Right lung (tissue), 10 donors: ENCODE measurements at places on chromosomes 6 and 20. TPM values are rescaled to one million over a fixed set of nuclear protein-coding genes. Genes with fewer than 3 reads are reported as not detected.

DNA sequence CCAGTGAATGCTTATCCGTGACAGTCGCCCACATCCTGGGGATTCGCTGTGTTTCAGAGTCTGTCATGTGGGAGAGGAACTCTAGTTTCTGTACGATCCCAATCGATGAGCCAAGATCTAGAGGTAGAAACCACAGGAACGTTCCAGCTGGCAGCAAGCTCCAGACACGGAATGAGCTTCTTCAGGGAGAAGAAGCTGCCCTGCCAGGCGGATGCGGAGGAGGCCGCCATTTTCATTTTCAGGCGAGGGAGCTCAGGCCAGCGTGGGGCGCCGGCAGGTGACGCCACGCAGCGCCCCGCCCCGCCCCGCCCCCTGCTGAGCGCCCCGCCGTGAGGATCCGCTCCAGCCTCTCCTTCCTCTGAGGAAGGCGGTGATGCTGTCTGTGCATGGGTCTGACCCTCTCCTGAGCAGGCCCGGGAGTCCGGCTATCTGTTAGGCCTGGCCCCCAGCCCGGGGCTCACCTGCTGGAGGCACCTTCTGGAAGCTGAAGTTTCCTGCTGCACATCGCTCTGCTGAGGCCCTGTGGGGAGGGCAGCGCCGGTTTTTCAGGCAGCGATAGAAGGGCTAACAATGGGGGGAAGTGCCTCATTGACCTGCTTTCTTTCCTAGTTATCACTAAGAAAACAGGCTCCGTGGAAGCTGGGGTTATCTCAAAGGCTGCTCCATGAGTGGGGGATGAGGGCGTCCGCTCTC lies 147.5 kb downstream of the ERMARD start:
- DNase-seq, result no peak

DNA sequence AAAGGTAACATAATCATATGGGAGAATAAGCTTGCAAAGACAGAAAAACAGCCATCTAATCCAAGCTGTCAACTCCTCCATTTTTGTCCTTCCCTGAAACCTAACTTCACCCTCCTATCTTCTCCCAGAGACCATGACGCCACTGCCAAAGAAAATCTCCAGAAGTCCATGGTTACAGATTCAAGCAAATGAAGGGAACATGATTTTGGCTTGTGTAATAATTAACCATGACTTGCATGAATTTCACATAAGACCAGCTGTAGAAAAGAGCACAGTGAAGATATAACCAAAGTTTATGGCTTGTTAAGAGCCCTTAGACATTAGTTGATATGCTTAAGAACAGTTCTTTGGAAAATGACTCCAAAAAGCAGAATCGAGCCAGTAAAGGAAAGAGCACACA lies 342.1 kb upstream of the NRSN1 start:
- no peak for DNase-seq

- no peak for DNase-seq
Observed at GRCh38 chr6:10465629-10466499, 51.0 kb upstream of the TFAP2A start.

GRCh38 chr6:127185437-127185995 lies 67.0 kb downstream of the RSPO3 start:
- DNase-seq, result no peak

Gene FOXA2
- 37.1 TPM for polyA plus RNA-seq

Gene SNAI1
- polyA plus RNA-seq, result 8.1 TPM
